Stimulated activated CD8-positive, alpha-beta memory T cell treated with anti-CD3 and anti-CD28 coated beads, Interleukin-15, amount 100 ng/mL, for 1 hour (primary cell): ENCODE measurements at places on chromosomes 13 and 19.

- no peak for DNase-seq
These were observed 69.9 kb upstream of the RAP2A start for GRCh38 chr13:97364031-97364430.

DNA sequence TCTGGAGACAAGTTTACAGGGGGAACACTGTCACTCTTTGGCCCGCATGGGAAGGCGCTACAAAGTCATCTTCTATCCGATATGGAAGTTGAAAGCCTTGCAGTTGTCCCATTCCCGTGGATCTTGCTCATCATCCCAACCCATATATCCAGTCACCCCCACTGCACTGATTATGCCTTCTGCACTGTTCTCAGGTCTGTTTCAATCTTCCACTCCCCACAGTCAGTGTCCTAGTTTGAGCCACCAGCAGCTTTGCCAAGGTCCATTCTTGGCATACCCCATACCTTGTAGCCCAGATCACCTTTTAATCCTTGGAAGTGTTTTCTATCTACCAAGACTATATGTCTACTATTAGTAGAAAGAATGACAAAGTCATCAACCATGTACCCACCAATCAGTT is 88.1 kb downstream of the MIPEP start:
- DNase-seq, result no peak

DNA sequence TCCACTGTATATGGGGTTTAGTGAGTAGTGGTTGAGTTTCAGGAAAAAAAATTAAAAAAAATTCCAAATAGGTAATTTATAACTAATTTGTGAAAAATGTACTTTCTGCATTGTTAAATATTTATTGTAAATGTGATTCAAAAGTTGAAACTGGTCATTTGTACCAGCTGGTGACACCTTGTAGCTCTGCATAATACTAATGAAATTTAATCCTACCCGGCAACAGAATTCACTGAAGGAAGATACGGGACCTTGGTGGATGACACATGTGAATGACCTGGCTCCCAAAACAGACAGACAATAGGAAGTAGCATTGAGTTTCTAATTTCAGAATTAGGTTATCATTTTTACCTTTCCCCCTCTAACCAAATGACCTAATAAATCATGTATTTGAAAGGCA is 73.8 kb downstream of the SLITRK6 start:
- no peak for DNase-seq

- DNase-seq, result no peak
These were observed 4.6 kb downstream of the STARD13 start for GRCh38 chr13:33280923-33281322.

GRCh38 chr19:32464279-32464678 is 58.7 kb downstream of the DPY19L3 start:
- DNase-seq, result no peak

GRCh38 chr13:46717856-46718255 is 79.1 kb downstream of the ESD start:
- DNase-seq, result no peak

- DNase-seq, result no peak
These were observed 65.2 kb upstream of the LRCH1 start for GRCh38 chr13:46487748-46488147.

DNA sequence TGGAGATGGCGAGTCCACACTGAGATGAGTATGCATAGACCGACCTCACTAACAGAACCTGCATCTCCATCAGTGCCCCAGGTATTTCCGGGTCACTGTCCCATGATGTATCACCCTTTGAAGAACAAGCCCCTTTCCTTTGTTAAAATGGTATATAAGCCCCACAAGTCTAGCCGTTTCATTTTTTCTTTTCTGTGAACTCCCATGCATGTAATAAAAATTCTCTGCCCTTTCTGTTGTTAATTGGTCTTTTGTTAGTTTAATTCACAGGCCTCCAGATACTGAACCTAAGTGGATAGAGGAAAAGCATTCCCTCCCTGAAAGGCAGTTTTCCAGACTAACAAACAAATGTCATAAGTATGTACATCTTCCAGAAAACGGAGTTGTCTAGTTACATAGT is 15.0 kb upstream of the CD177 start:
- no peak for DNase-seq

- no peak for DNase-seq
These were observed 1.4 kb upstream of the MIR17HG start for GRCh38 chr13:91346062-91346461.

DNA sequence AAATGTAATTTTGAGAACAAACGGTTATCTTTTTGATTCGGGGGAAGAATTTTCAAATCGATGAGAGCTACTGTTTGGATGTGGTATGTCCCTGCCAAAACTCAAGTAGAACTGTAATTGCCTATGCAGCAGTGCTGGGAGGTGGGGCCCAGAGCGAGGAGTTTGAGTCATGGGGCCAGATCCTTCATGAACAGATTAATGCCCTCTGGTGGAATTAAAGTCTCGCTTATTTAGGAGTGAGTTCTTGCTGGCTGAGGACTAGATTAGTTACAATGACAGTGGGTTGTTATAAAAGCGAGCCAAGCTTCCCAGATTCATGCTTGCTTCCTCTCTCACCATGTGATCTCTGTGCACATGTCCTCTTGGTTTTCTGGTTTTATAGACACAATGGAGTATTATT is 11.8 kb upstream of the PRR20A start:
- no peak for DNase-seq

- DNase-seq, result no peak
These were observed 199.7 kb downstream of the IRS2 start for GRCh38 chr13:109586509-109587346.

- no peak for DNase-seq
These were observed 41.3 kb upstream of the RCBTB2 start for GRCh38 chr13:48574041-48574796.

DNA sequence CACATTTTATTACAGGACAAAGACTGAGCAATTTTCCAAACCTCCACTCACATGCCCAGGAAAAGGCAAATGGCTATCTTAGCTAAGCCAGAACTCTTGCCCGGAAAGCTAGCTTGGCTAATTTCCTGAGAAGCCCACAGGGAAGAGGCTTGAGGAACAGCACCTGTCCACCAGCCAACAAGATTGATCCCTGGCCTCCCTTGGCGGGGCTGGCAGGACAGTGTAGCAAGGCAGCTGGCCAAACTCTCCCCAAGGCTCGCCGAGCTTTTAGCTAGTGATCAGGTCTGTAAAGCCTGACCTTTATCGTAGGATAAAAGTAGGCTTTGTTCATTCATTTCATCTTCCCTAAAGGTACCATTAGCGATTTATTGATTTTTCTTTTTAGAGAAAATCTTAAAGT is 101.4 kb downstream of the UQCRFS1 start:
- DNase-seq, result no peak

DNA sequence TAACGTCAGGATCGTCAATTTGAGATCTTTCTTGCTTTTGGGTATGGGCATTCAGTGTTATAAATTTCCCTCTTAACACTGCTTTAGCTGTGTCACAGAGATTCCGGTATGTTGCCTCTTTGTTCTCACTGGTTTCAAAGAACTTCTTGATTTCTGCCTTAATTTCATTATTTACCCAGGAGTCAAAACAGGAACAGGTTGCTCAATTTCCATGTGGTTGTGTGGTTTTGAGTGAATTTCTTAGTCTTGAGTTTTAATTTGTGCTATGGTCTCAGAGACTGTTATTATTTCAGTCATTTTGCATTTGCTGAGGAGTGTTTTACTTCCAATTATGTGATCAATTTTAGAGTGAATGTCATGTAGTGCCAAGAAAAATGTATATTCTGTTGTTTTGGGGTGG is 153.1 kb downstream of the PCDH17 start:
- no peak for DNase-seq

GRCh38 chr19:42037649-42038048 is 32.4 kb downstream of the GRIK5 start:
- DNase-seq, result no peak

DNA sequence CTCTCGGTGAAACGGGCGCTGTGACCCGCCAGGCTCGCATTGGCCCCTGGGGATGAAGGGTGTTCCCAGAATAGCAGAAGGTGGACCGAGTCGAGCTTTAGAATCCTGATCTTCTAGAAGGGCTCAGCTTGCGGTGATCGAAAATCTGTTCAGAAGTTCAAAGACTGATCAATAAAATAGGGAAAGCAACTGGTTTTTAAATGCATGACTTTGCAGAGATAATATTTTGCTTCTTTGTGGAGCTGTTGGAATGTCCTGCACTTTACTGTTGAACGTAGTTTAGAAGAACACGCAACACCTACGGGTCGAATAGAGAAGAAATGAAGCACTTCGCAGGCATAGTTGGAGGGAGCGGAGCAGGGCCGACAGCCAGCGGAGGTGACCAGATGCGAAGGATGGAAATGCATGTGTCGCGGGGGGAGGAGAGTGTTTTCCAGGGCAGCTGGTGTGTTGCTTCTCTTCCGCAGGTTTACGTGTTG is 766 bp downstream of the CEBPG start:
- no peak for DNase-seq

DNA sequence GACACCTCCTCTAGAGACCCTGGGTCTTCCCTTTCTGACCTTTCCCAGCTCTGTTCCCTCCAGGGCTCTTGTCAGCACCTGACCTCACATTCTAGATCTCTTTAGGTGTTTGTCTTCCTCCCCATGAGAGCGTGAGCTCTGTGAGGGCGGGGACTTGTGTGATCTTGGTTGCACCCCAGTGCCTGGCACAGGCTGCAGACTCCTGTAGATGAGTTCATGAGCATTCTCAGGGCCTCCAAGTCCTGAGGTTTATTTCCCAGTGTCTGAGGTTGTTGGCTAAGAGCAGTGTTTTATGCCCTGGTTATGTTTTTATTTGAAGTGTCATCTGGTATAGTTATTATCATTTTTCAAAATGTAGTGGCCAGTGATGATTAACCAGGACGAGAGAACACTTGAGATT is 596 bp downstream of the CEACAM4 start:
- DNase-seq, result no peak

DNA sequence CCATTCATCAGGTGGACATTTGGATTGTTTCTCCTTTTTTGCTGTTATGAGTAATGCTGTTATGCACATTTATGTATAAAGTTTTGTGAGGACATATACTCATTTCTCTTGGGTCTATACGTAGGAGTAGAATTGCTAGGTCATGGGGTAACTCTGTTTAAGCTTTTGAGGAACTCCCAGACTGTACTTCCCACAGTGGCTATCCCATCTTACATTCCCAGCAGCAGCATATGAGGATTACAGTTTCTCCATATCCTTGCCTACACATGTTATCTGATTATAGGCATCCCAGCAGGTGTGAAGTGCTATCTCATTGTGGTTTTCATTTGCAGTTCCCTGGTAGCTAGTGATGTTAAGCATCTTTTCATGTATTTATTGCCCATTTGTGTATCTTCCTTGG is 5.9 kb downstream of the ZSCAN22 start:
- DNase-seq, result no peak
